ENCODE measurements at places on chromosomes 3 and 15.

GRCh38 chr3:37580237-37580636 is 281.4 kb upstream of the CTDSPL start:
- no peak for DNase-seq

GRCh38 chr3:111035902-111036301 is 35.7 kb upstream of the NECTIN3 start:
- no peak for DNase-seq

- DNase-seq = no peak
These were observed 91.5 kb downstream of the MYLK start for GRCh38 chr3:123792473-123793201.

DNA sequence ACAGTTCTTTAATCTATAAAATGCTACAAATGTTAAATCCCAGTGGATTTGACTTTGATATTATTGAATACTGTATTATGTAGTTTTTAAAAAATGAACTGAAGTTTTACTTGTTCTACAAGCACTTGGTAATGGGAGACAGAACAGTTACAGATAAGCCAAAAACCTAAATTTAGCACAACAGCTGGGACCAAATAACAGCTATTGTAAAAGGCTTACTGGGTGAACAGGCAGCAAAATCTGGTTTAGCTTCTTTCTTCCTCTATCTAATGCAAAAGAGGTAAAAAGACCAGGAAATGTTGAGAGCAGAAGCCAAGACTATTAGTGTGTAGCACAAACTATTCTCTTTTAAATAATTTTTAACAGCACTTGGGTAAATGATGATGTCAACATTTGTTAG is 1.6 kb upstream of the ATOSA start:
- no peak for DNase-seq

DNA sequence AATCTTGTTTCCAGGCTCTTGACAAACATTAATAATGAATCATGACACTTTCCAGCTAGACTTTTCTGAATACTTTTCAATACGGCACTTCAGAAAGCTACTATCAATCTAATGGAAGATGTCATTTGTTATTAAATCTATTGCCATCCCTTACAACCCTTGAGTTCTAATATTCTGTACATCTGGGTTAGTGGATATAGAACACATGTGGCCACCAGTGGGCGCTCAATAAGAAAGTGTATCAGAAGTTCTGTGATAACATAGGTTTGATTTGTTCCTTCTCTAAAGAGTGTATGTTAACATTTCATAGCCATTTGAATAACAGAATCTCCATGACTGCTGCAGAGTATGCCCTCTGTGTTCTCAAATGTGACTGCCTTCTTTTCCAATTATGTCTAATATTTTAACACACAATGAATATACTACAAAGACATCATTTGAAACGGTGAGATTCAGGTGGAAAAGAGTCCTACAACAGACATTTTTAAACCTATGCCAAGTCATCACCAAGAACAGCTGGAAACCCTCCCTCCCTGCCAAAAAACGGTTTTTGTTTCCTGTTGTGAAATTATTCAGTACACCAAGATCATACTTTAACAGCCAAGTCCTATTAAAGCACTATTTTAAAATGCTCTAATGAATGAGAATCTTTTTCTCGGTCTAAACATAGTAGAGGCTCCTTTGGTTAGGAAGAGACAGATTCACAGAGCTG is 22.2 kb downstream of the ALDH1A2 start:
- peak; percentile 31 for DNase-seq

DNA sequence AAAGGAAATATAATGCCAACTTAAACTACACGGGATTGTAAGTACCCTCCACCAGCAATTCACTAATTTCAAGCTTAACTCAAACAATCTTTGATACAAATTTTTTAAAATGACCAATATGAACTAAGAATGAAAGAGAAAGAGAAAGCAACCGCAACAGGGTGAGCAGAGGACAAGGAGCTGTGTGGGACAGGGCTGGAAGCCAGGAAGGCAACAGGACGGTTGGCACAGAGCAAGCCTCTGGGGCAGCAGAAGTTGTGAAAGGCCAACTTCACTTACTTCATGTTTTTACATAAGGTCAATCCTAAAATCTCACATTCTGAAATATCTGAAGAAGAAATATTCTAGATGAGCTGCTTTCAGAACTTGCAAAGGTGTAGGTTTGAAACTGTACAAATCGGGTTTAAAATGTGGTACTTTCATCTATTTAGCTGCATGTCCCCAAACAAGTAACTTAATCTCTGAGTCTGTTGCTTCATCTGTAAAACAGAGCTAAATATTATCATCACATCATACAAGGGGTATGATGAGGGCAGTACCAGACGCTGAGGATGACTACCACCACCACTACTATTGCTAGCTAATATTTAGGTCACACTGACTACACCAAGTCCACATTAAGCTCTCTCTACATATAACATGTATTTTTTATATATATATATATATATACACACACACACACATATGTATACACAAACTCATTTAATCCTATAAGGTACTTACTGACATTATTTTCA is 101.7 kb downstream of the IGSF11 start:
- no peak for DNase-seq

GRCh38 chr3:167406876-167407492 is 26.9 kb upstream of the ZBBX start:
- DNase-seq = no peak

DNA sequence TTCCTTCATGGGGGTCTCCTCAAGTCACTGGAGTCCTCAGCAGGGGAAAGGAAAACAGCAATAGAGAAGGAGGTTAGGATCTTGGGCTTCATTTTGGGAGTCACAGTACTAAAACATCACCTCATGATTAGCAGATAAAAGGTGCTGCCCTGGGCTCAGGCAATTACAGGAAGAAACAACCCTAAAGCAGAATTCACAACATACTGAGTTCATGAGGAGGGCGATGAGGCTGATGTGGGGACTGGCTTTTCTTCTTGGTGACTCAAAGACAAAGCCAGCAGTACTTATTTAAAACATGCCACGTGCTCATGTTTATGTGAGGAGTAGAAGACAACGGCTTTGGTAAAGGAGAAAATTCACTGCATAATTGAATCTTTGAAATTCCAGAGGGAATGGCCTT is 822.3 kb upstream of the CFAP20DC start:
- no peak for DNase-seq

GRCh38 chr3:130787422-130788068 is 40.9 kb upstream of the PIK3R4 start:
- no peak for DNase-seq

DNA sequence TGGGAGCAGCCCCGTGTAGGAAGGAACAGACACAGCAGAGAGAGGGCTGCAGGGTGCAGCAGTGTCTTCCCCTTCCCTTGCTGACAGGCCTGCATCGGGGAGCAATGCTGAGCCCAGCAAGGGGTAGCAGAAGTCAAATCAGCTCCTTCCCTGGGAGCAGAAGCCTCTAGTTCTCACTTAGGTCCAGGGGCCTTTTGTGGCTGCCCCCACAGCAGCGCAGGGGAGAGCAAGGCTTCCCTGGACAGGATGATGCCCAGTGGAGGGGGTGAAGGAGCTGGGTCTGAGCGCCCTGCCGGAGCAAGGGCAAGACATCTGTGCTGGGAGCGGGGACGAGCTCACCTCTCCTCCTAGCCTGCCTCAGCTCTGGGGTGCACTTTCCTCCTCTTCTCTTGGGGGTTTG is 827 bp downstream of the PLCB2 start:
- DNase-seq = no peak

DNA sequence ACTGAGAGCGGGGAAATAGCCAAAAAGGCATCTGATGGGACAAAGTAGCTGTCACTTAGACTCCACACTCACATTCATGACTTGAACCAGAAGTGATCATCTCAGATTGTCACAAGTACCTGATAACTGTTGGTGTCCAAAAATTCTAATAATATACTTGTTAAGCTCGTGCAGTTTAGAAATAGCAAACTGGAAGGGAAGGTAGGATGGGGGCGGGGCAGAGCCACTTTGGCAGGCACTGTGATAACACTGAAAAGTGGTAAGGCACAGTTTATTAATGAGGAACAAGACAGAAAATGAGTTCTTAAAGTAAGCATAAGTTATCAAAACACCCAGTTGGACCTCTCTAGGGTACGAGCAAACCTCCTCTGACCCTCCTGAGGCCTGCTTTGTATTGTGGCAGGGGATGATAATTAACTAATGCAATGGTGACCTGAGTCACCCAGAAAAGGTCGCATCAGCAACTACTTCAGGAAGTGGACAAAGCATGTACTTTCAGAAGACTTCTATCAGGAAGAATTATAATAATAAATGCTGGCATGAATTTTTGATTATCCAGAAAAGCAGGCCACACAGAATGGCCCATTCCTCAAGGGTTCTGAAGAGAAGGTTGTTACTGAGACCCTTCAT is 54.4 kb downstream of the ADCY5 start:
- DNase-seq = no peak
